Fibroblast of pulmonary artery (primary cell): ENCODE measurements at places on chromosomes 12 and 14.
A peak's percentile ranks its signal among the peaks of the same experiment; 100 is the strongest.

DNA sequence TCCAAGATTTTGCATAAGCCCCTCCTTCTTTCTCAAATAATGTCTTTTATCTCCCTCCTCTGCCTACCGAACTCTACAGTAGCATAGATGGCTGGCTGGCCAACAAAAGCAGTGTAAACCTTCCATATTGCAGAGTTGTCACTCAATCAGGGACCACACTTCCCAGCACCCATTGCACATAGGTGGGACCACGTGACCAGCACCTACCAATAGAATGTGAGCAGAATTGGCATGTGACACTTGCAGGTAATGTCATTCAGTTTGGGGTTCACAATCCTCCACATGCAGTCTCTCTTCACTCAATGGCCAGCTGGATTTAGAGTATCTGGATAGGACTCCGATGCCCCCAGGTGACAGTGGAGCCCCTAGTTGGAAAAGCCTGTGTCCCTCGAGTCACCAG, 190.3 kb upstream of the CRY1 start:
- DNase-seq: no peak

GRCh38 chr14:93954900-93955849, 21.2 kb downstream of the ASB2 start:
- DNase-seq: no peak

DNA sequence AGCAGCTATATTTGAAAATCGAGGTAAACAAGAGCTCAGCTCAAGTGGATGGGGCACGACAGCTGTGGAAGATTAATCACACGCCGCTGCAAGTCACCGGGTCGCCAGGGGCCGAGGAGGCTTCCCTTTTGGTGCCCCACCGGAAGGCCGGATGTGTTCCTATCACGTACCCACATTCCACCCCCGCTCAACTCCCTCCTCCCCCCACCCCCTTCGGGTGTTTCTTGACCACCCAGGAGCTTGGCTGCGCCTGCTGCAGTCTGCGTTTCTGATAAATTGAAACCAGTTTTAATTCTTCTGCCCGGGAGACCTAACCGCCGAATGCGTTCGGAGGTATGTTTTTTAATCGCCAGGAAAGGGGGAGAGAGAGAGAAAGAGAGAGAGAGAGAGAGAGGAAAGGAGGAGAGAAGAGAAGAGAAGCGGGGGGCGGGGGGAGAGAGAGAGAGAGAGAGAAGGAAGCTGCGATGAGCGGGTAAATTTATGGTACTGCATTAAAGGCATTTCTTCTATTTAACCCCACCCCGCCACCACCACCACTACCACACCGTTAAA, 1.8 kb downstream of the SLC8A3 start:
- no peak for DNase-seq

DNA sequence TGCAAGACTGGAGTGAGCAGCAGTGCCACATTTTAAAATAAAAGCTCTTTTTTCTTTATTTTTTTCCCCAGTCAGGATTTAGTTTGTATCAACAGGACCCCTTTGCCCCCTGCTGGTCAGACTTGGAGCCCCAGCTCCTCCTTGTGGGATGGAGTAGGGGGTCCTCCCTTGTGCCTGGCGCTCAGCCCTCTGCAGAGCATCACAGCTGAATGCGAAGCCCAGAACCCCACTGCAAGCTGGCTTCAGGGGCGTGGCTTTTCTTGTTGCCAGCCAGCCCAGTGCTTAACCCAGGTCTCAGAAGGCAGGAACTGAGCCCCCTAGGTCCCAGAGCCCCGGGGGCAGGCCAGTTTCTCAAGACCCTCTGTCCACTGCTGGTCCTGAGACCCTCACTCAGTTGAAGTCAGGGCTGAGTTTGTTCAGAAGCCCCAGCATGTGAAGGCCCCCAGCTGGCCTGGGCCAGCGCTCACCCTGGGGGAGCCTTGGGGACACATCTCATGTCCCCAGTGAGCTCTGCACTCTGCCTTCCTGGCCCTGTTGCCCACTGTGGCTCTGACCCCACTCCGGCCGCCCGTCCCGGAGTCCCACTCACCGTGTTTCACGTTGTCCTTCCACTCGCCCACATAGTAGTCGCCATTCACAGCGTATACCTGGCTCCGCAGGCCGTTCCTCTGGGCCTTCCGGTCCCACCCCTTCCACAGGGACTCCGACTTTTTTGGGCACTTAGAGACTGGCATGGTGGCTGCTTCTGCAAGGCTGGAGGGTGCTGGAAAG, 519 bp downstream of the MORN3 start:
- DNase-seq: peak; percentile 58

- peak; percentile 89 for DNase-seq
Measured at GRCh38 chr12:106084014-106084671, 54.6 kb downstream of the NUAK1 start.

DNA sequence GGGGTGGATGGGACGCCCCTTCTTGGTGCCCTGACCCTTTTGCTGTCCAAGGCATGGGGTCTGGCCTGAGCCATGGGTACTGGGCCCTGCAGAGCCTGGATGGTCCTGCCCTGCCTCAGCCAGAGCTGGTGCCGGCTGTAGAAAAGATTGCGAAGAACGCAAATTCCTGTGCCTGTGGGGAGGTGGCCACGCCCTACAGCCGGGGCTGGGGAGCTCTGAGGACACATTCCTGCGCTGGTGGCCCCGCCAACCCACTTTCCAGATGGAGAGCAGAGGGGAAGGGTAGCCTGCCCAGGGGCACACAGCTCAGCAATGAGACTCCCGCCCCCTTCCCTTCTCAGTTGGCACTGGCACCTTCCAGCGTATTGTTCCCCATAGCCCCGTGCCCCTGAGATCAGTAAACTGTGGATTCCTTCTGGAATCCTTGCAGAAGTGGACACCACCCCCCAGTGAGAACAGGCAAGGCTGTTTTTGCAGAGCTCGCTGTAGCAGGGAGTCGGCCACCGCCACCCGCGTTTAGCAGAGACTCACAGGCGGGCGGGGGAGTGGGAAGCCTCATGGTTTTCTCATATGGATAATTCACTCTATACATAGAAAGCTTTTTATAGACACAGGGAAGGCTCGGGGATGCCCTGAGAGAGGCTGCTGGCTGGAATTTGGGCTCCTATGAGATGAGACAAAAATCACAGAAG, 8.6 kb downstream of the INF2 start:
- no peak for DNase-seq

- peak; percentile 38 for DNase-seq
Measured at GRCh38 chr12:29756741-29757390, 26.9 kb downstream of the TMTC1 start.

- no peak for DNase-seq
Measured at GRCh38 chr14:35222872-35223466, 69.2 kb upstream of the PSMA6 start.

DNA sequence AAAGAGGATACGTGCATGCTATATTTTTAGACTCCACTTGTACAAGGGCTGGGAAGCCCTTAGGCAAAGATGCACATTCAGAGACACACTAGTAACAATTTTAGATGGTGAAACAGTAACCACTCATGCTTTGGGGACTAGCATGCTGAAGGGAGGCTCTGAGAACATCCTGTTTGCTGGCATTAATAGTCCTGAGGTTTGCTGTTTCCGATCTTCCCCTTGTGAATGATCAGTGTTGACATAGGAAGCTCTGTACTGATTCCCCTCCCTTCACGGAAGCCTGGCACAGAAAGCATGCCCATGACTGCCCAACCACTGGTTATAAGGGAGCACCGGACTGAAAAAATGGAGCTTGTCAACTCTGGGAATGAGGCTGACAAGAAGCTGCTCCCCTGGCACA, 164.6 kb downstream of the GCH1 start:
- peak; percentile 14 for DNase-seq

- no peak for DNase-seq
Measured at GRCh38 chr14:54622192-54622958, 55.4 kb downstream of the SAMD4A start.

GRCh38 chr12:18570543-18570942, 167.3 kb downstream of the PLCZ1 start:
- DNase-seq: no peak

- DNase-seq: peak; percentile 95
Measured at GRCh38 chr12:122072031-122072970, 6.3 kb upstream of the MLXIP start.

DNA sequence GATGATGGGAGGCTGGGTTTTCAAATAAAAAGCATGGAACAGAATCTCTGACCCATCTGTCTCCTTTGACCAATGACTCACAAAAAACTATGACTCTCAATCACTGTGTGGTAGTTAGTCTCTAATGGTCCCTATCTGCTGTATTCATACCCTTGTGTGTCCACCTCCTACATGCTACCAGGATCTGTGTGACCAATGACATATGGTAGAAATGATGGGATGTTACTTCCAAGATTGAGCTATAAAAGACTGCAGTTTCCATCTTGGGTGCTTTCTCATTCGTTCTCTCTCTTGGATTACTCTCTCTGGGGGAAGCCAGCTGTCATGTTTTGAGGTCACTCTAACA, 144.7 kb upstream of the BTG1 start:
- DNase-seq: peak; percentile 4

DNA sequence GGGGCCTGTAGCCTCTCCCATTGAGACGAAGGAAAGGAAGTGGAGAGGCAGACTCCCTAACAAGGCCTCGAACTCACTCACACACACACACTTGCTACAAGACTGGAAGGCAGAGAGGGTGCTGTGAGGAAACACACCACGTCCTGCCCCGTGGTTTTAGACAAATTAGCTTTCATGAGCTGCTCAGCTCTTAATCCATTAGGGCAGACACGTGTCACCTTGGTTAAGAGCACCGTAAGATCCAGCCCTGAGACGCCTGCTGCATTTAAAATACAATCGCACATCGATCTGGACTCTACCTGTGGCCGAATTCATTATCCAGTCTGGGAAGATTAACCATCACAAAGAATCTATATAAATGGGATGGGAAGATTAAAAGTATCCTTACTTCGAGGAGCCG, 72.0 kb downstream of the RIMBP2 start:
- no peak for DNase-seq

- no peak for DNase-seq
Measured at GRCh38 chr12:22740656-22741355, 115.8 kb downstream of the ETNK1 start.

- no peak for DNase-seq
Measured at GRCh38 chr14:94427016-94427613, 25.5 kb downstream of the SERPINA11 start.

DNA sequence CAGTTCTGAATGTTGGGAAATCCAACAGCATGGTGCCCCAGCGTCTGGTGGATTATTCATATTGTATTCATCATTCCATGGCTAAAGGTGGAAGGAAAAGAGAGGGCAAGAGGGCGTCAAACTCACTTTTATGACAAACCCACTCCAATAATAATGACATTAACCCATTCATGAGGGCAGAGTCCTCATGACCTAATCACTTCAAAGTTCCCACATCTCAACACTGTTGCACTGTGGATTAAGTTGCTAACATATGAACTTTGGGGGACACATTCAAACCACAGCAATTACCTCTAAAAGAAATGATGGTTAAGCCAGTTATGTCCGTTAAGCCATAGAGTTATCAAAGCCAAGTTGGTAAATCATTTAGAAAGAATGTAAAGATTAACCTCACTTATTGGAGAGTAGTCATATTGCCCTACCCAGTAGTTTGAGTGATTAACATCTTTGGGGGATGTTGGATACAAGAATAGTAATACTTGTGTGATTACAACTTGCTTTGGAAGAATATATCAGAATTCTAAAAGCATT, 212.4 kb upstream of the FLRT2 start:
- DNase-seq: no peak

DNA sequence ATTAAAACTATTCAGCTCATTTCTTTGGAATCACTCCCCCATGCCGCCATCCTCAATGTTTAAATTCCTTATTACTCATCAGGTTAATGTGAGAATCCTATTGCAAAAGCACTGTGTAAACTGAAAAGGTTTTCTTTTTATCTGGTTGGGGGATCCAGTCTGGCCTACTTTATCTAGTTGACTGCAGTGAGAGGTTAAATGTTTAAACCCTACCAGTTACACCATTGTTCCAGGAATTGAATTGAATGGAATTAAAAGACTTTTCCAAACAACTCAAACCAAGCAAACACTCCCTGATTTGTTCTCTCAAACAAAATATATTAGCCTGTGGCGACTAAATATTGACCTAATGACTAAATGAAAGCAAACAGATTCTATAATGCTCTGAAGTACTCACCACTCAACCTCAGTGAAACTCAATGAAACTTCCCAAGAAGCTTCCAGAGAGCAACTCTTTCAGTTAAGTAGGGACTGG, 100.5 kb downstream of the VEZT start:
- peak; percentile 73 for DNase-seq

- no peak for DNase-seq
Measured at GRCh38 chr12:72025524-72025923, 86.9 kb downstream of the TPH2 start.

DNA sequence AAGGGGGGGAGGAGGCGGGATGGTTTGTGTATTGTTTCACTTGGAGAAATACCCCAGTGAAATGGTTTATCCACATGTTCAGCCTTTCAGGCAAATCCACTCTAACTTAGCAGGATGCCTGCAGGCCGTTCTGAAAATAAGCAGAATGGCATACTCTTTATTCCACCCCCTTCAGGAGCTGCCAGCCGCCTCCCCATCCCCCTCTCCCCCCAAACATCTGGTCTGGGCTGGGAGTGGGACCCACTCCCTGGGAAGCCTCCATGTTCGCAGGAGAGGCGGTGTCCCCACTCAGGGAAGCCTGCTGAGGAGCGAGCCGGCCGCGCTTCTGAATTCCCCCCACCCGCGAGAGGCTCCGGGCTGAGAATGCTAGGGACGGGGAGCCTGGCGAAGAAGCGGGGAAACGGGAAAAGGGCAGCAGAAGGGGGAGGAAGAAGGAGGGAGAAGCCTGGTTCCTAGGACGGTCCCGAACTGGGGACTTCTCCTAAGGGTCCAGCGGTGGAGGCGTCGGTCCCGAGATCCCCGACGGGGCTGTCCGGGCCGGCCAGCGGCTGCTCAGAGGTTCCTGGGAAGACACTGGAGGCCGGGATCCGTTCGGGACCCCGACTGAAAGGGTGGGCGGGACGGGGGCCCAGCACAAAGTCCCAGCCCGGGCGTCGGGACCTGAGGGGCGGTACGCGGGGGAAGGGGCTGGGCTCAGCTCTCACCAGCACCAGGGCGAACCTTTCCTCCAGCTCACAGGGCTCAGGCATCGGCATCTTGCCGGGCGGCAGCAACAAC, 666 bp downstream of the FMNL3 start:
- peak; percentile 40 for DNase-seq

DNA sequence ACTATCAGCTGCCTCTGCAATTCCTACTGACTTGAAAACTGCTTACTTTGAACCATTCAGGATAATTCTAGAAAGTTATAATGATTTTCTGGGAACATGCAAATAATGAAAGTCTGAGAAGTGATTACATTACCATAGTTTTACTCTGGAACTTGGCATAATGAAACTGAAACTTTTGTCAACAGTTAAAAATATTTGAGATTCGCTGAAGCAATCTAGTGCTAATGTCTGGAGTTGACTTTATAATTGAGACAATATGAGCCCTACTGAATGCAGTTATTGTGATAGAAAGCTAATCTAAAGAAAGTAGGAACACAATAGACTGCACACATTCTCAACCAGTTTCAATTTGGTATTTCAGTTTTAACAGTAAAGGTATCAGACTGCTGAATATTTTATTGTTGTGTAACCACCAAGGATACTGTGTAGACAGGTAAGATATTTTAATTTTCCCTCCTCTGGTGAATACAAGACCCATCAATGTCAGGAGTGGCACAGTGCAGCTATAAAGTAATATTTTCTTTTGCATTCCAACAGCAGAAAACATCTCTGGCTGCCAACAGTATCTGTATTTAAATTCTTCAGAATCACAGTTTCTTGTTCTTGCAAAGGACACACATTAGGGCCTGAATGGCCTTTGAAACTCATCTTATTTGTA, 483.5 kb downstream of the ATP23 start:
- no peak for DNase-seq
